Left colon (tissue), 2 donors: ENCODE measurements at places on chromosomes 3 and 15. TPM values are rescaled to one million over a fixed set of nuclear protein-coding genes. Genes with fewer than 3 reads are reported as not detected.

Gene ZWILCH
- total RNA-seq: 9.1 TPM

GRCh38 chr3:52420388-52420787 lies 24.5 kb downstream of the SEMA3G start:
- DNase-seq: no peak

Gene FOXB1
- total RNA-seq: not detected

Gene ST8SIA2
- 0.81 TPM for total RNA-seq

GRCh38 chr15:88342666-88343065 lies 86.1 kb upstream of the NTRK3 start:
- no peak for DNase-seq

Gene RASGRF1
- total RNA-seq: 0.18 TPM

GRCh38 chr3:187919048-187919447 lies 173.8 kb upstream of the BCL6 start:
- DNase-seq: no peak

DNA sequence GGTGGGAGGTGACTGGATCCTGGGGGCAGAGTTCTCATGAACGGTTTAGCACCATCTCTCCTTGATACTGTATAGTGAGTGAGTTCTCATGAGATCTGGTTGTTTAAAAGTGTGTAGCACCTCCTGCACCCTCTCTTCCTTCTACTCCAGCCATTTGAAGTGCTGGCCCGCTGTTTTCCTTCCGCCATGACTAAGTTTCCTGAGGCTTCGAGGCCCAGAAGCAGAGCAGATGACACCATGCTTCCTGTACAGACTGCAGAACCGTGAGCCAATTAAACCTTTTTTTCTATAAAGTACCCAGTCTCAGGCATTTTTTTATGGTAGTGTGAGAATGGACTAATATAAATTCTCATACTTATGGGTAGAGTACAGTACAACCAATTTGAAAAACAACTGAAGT lies 123.6 kb upstream of the BHLHE40 start:
- no peak for DNase-seq

DNA sequence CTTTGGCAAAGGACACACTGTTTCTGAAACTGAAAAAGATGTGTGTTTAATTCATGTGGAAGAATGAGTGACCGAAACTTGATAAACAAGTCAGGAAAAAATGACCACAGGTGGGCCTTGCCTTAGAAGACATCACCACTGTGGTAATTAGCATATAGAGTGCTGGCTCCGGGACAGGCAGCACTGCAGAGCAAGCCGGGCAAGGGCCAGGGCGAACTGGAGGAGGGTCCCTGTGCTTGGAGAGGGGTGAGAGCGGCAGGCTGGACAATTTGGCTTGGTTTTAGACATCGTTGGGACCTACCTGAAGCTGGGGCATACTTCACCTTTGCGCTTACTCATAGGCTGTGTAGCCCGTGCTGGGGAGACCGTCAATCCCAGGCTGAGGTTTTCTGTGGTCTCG lies 8.2 kb downstream of the RTP3 start:
- DNase-seq: no peak

DNA sequence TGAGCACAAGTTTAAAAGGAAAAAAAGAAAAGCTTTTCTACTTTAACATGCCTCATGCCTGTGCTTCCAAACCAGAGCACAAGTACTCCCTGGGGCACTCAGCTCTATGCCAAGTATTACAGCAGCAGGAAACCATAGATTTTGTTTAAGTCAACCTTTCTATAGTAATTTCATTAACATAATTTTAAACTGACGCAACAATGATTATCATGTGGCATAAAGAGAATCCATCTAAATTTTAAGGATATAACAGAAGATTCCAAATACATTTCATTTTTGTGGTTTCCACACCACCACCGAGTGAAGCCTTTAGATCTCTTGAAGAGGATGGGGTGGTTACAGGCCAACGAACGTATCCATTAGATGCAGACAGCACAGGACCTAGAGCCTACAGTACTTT lies 112.1 kb downstream of the TNIK start:
- no peak for DNase-seq

- no peak for DNase-seq
Measured at GRCh38 chr3:180980611-180981010, 8.9 kb downstream of the DNAJC19 start.
